ENCODE measurements at places on chromosomes 3 and 15.

GRCh38 chr3:94522488-94522887, 459.6 kb downstream of the NSUN3 start:
- DNase-seq, result no peak

DNA sequence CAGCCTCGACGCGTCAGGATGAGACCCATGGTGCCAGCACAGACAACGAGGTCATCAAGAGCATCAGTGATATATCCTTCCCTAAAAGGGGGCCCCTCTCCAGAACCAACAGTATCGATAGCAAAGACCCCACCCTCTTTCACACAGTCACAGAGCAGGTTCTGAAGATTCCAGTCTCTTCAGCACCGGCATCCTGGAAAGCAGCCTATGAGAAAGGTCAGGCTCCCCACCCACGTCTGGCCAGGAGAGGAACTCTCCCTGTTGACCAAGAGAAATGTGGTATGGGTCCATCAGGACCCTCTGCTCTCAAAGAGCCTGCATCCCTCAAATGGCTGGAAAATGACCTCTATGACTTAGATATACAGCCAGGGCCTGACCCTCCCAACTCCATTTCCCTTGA, 11.6 kb downstream of the ANKRD34C start:
- DNase-seq, result no peak

DNA sequence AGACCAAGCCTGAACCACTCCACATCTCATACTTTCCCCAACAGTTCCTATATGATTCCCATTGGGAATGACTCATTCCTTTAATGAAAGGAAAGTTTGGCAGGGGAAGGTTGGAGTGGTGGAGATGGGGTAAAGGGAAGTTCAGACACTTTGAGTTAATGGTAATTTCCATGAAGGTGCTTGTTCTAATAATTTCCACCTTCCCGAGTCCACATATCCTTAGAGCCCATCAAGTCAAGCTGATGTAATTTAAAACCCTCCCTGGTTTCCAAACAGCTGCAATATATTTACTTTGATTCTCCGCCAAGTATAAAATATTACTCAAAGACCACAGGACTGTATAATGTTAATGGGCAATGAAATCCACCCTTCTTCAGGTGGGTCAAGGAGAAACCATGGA, 95.0 kb upstream of the GALNT15 start:
- no peak for DNase-seq

GRCh38 chr3:192514081-192514753, 213.1 kb downstream of the FGF12 start:
- no peak for DNase-seq

GRCh38 chr3:59212128-59212779, 162.4 kb upstream of the CFAP20DC start:
- no peak for DNase-seq
